Cardiac ventricle fibroblast (primary cell): ENCODE measurements at places on chromosomes 2 and 18. TPM values are rescaled to one million over a fixed set of nuclear protein-coding genes. Genes with fewer than 3 reads are reported as not detected.

Gene VAMP8
- total RNA-seq: 8.3 TPM in 1 of 2 replicates, not detected in the other

Gene SERPINB3
- total RNA-seq: not detected in 2 replicates

Gene IL36A
- total RNA-seq: not detected in 2 replicates

Gene ALLC
- not detected in 2 replicates for total RNA-seq

Gene SCYGR4
- total RNA-seq: not detected in 2 replicates

Gene IKZF2
- 7.6 and 10.6 TPM in 2 replicates for total RNA-seq

Gene NEU2
- total RNA-seq: not detected in 2 replicates

Gene GALM
- 21.0 and 22.2 TPM in 2 replicates for total RNA-seq

Gene FBXO48
- 0.31 and 0.78 TPM in 2 replicates for total RNA-seq

Gene AQP4
- not detected in 2 replicates for total RNA-seq

Gene EMILIN1
- 661 and 781 TPM in 2 replicates for total RNA-seq
